ENCODE measurements at places on chromosomes 5 and 9.

DNA sequence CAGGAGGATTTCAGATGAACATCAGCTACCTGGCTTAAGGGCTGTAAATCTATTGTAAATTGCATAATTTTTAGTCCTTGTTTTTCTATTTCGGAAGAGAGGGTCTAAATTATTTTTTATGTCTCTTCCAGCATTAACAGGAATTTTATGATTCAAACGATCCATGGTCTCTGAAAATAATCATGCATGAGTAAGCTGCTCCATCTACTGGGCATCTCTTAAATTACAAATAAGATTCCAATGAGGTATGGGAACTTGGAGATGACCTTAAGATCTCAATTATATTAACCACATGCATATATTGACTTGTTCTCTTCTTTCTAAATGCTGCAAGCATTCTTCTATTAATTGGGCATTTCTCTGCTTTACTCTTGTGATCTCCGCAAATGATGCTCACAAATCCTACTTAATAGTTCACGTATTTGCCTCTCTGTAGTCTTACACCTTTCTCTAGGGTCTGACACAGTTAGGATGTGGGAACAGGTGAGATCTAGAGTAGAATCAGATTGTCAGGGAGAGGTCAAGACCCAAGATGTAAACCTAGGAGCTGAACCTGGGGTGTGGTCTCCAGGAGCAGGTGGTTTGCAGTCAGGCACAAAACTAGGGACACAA, 86.9 kb downstream of the NUDT12 start:
- DNase-seq: peak; percentile 21

DNA sequence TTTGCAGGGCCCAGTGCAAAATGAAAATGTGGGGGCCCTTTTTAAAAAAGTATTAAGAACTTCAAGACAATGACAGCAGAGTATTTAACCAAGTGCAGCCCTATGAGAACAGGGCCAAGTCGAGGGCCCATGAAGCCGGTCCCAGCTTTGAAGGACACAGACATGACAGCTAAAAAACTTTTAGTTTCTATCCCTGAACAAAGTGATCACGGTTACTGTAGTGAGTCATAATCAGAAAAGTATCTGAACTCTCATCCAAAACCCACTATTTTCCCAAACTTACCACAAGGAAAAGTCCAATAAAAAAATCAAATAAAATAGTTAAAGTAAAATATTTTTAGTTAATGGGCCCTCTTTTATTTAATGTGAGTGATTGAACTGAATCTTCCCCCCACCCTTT, 126.0 kb downstream of the MEF2C start:
- DNase-seq: no peak

DNA sequence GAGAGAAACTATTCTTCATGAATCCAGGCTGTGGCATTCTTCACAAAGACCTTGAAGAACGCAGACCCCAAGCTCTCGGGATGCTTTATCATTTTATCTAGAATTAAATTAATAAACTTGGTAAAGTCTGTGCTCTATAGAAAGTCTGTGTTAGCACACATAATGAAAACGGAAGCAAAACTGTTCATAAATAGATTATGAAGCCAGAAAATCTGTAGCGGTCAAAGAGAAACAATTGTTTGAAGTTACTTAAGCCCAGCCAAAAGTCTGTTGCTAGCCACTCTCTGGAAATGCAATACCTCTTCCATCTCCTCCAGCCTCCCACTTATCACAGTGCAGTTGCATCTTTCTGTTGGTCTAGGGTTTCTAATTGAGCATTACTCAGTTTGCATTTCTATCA, 375.9 kb downstream of the KIF4B start:
- DNase-seq: no peak

- no peak for DNase-seq
These were observed 37.1 kb upstream of the FAT2 start for GRCh38 chr5:151628112-151628823.

GRCh38 chr5:30438785-30439184, 754.7 kb upstream of the CDH6 start:
- DNase-seq: no peak

- no peak for DNase-seq
These were observed 41.4 kb downstream of the SYK start for GRCh38 chr9:90842996-90843395.

DNA sequence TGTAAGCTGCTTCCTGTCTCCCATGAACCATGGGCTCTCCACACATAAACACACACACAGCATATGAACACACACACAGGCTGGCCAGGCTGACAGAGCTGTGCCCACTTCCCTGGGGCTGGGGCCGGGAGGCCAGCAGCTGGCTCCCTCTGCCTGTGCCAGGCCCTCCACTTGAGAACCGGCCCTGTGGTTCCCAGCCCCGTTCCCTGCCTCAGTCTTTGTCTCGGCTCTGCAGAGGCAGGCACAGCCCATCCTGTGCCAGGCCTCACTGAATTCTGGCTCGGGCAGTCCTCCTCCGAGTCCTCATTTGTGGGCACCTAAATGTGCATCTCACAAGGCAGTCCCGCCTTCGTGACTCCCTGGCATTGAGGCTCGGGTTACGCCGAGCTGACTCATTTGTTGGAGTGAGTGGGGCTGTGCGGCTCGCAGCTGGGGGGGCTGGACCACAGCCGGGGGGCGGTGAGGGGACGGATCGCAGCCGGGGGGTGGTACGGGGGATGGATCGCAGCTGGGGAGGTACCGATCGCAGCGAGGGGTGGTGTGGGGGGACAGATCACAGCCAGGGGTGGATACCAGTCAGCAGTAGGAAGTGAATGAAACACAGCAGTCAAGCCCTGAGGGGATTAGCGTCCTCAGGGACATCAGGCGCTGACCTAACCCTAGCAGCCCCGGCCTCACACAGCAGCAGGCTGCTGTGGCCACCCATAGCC, 72.3 kb downstream of the PSMB7 start:
- no peak for DNase-seq

- DNase-seq: no peak
These were observed 18.9 kb downstream of the SLC22A5 start for GRCh38 chr5:132388244-132389050.

DNA sequence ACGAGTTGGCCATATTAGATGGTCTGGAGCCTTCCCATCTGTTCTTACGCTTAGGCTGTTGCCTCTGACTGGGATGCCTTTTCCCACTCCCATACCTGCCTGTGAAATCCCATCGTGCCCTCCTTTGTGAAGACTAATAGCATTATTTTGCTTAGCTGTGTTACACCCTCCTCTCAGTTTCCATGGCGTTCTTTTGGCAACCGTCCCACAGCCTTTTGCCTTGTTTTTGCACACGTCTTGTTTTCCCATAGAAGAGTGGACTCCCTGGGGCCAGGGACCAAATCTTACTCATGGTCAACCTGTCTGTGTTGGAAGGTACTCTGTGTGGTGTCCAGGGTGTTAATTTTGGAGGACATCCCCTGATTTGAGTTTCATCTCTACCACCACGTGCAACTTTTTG, 242.1 kb downstream of the HSPA4 start:
- no peak for DNase-seq

GRCh38 chr9:110049699-110050450, 158.1 kb downstream of the C9orf152 start:
- DNase-seq: no peak

DNA sequence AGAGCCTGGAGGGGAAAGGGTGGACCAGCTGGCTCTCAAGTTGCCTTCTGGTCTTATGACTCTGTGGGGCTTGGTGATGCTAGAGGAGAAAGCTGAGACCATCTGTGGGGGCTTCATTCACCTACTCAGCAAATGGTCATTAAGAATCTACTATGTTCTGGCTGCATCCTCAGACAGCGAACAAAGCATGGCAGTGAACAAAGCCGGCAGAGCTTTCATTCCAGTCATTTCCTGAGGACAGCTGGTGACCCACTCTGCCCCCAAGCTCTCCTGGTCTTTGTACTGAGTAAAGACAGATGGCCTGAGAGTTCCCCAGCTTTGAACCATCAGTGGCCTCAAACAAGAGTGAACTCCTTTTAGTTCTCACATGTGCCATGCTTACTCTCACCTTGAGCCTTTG, 48.0 kb downstream of the FGF1 start:
- DNase-seq: no peak

DNA sequence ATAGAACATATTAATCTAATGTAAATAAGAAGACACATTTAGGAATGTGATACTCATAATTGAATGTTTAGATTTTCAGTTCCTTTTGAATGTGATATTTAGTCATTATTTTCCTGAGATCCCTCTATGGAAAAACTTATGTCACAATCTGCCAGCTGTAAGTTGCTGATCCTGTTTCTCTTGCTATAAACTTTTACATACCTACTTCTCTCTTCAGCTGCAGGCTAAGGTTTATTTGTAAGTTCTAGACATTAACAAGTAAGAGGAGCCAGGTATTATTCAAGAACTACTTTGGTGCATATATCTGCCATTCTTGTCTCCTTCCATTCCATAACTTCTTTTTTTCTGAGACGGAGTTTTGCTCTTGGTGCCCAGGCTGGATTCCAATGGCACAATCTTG, 462.4 kb downstream of the PRR16 start:
- no peak for DNase-seq

DNA sequence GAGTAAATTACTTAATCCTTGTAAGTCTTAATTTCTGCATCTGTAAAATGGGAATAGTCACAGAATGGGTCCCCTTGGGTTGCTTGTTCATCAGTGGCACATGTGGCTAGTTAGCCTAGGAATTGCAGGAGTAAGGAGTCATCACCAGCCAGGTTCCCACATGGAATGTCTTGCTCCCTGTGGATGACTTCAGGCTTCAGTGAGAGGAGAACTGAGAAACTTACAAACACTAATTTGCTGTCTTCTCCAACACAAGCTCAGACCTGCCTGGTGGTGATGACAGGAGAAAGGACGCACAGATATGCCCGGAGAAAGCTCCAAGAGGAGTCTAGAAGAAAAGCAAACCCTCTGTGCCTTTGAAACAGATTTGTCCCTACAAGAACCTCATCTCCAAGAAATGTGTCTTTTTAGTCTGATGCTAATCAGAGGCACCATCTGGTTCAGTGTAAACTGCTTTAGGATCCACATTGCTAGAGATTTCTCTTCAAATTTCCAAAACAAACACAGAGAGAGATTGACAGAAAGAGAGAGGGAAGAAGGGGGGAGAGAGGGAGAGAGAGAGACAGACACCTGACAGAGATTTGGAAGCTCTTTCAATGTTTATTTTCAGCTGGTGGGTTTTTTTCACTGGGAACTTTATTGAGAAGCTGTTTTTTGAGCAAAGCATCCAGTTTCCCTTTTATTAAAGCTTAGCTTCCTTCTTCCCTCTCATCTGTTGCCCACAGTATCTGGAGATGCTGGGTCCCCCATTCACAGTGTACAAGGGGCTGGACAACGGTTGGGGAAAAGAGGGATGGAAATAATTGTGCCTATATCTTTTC, 128.3 kb downstream of the DOCK2 start:
- no peak for DNase-seq

- no peak for DNase-seq
These were observed 19.0 kb downstream of the GLRX start for GRCh38 chr5:95803271-95804148.

DNA sequence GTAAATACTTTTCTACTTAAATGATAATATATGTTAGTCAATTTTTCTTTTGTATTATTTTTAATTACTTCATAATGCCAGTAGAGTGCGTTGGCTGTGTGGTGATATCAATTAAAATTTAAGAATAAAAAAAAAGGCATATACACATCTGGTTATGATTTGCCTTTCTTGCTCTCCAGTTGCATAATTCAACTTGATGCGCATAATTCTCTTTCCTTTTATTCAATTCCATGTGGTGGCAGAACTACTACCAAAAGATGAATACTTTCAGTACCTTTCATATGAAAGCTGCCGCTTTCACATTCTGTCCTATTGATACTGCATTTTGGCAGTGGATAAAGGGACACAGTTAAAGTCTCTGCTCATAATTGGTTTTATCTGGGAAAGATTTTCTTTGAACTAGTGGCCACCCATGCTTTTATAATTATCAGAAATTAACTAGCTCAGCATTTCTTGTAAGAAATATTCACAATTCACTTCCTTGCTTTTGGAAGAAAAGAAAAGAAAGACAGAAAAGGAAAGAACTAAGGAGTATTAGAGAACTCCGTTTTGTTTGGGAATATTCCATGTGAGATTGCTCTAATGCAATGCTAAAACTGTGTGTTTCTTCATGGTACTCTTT, 12.3 kb upstream of the ADGRV1 start:
- no peak for DNase-seq

DNA sequence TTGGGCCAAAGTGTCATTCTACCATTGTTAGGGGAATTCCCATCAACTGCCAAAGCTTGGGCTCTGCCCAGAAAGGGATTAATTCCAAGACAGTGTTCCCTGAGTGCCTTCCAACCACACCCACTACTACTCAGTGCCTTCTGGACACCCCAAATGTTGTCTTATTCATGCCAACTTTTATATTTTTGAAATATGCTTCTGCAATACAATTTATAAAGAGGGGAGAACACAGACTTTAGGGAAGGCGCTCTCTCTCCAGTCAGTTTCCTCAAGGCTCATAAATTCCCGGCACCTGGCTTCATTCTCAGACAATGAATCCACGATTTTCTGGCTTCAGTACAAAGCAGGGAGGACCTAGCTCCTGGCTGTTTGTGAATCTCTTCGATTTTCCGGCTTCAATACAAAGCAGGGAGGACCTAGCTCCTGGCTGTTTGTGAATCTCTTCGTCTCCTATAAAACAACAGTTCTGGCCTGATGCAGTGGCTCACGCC, 120.1 kb upstream of the MYO10 start:
- no peak for DNase-seq

DNA sequence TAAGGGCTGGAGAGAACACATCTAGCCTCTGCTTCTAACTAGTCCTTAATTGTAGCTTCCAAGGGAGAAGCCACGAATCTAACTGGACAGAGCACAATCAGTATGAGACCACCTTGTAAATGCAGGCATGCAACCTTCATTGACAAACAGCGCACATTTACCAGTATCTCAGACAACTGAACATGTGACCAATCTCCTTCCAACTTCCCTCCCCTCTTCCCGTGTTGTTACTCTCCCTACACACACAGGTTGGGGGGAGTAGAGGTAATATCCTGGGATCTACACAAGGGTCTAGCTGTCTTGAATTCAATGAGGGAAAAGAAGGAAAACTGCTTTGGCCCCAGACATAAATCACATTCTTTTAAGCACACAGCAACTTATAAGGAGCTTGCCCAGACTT, 77.6 kb downstream of the LIFR start:
- DNase-seq: no peak

- DNase-seq: no peak
These were observed 35.1 kb upstream of the ZFYVE16 start for GRCh38 chr5:80372780-80373179.
